Right hindlimb (tissue), 1 donor: ENCODE measurements at places on chromosomes 12 and 14.

- DNase-seq, result no peak
Measured at GRCh38 chr14:68104518-68104917, 284.9 kb downstream of the RAD51B start.

GRCh38 chr14:71060825-71061455, 153.7 kb downstream of the PCNX1 start:
- no peak for DNase-seq

GRCh38 chr12:109817627-109818231, 15.5 kb downstream of the TRPV4 start:
- DNase-seq, result no peak

GRCh38 chr12:82174936-82175335, 183.3 kb downstream of the CCDC59 start:
- DNase-seq, result peak; percentile 23

DNA sequence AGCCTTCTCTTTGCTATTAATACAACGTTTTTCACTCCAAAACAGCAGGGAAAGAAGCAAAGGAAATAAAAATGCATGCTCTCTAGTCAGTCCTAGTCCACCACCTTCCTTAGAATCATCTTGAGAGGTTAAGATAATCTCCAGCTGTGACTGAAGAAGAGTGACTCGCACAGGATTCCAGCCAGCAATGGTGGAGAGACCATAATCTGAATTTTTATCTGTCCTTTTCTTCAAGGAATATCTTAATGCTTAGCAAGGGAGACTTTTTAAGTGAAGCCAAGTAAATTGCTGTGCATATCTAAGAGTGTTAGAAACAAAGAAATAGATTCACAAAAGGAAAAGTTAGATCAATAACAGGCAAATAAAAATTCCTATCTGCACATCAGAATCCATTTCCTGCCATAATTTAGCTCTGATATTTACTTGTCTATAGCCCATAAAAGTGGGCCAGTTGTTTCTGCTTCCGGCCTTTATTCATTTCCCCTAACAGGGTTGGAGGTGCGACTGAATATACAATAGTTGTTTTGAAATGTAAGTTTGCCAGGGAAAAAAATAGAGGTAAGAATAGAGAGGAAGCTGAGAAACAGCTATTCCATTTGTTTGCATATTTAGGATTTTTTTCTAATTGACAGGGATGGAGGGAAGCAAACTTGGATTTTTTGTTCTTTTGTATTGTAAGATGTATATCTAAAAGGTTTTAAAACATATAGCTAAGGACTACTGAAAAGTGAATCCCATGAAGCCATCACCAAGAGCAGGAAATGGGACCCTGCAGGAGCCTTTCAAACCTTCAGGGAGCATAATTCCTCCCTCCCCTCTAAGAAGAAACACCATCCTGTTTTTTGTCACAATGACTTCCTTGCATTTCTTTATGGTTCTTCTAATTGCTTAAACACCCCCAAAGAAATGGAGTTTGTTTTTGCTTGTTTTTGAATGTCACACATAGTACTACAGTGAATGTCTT, 154.0 kb downstream of the ITPR2 start:
- DNase-seq, result no peak

- no peak for DNase-seq
Measured at GRCh38 chr14:93035917-93036651, 79.6 kb downstream of the ITPK1 start.
